H7 (cell line): ENCODE measurements at places on chromosomes 6 and 20.

DNA sequence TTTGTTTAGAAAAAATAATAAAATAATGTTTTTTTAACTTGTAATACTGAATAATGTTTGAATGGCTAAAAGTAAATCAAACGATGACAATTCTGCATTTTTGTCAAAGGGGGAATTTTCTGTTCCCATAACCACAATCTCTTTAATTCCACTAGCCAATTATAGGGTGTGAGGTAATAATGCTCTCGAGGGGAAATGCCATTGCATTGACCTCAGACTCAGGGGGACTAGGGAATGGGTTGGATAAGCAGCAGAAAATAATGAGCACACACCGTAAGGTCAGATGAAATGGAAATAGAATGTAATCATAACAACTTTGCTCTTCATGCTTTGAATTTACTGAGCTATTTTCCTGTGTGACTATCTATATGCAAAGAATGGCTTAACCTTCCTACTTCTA lies 584.7 kb downstream of the RFPL4B start:
- no peak for DNase-seq

DNA sequence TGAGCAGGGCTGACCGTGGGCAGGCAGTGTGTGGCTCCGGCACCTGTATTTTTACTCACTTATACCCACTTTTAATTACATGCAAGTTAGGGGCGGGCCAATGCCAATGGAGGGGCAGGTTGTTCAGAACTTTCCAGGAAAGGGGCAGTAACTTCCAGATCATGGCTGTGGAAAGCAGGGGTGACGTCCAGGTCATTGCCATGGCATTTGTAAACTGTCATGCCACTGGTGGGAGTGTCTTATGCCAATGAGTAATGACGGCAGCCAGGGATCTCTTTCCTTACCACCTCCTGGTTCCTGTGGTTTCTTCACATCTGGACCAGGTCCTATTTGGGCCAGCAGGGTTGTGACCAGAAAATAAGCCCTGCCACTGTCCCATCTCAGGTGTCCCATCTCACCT lies 258.7 kb downstream of the THBS2 start:
- DNase-seq = no peak

- peak; percentile 21 for DNase-seq
These were observed 78.1 kb downstream of the MAP3K7 start for GRCh38 chr6:90508753-90509152.

GRCh38 chr6:20875369-20875963 lies 341.2 kb downstream of the CDKAL1 start:
- DNase-seq = peak; percentile 25

- no peak for DNase-seq
These were observed 951.1 kb upstream of the ADGRB3 start for GRCh38 chr6:67683960-67684359.

DNA sequence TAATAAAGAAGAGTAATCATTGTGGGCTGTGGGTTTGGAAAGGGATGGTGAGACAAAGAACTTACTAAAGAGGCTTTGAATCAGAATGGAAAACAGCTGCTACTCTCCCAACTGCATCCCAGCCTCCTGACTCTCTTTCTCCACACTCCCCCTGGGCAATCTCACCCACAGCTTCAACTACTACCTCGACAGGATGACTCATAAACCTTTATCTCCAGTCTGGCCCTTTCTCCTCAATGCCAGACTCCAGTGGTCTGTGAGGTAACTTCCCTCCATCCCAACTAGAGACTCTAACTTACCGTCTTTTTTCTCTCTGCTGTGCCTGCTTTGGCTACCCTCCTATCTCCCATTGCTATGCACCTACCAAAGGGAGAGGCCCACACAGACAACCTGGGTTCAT lies 135.3 kb upstream of the RREB1 start:
- no peak for DNase-seq

DNA sequence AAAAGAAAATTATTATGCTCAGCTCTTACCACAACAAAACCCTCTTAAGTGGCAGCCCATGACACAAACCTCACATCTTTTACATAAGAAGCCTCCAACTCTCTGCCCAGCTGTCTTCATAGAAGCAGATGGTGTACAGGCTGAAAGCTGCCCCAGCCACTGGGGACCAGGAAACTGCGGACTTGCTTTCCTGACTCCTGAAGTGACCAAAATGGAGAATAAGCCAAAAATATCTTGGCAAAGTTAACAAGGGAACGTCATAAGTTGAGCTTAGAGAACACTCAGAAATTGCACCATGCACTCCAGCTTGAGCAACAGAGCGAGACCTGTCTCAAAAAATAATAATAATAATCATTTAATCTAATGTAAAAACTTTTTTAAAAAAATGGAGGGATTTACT lies 160.3 kb upstream of the CDYL start:
- DNase-seq = no peak
